Activated T-helper 2 cell treated with anti-CD3 and anti-CD28 coated beads, Interferon-gamma antibody, Interleukin-2, Interleukin-4, amounts not matched to agents 10 μg/mL and 5 μg/mL and 100 μg/mL, durations not matched to agents 14 hours and 24 hours and 36 hours (primary cell): ENCODE measurements at places on chromosomes 5 and 9. TPM values are rescaled to one million over a fixed set of nuclear protein-coding genes. Genes with fewer than 3 reads are reported as not detected.

The LYSMD3 gene
- 13.5 and 13.7 TPM in 2 replicates for total RNA-seq

The PCDHGB2 gene
- 0.85 and 0.91 TPM in 2 replicates for total RNA-seq

The PCDHGA7 gene
- 0.16 and 0.30 TPM in 2 replicates for total RNA-seq

The PPP3R2 gene
- total RNA-seq = not detected in 2 replicates

The RABGAP1 gene
- total RNA-seq = 26.5 and 29.2 TPM in 2 replicates

The PFN3 gene
- total RNA-seq = not detected in 2 replicates

The PLAC8L1 gene
- 0.71 and 0.74 TPM in 2 replicates for total RNA-seq

The KLF9 gene
- total RNA-seq = 13.5 and 13.7 TPM in 2 replicates

The SWI5 gene
- 13.5 and 13.7 TPM in 2 replicates for total RNA-seq

The LVRN gene
- total RNA-seq = 0.07 TPM in 1 of 2 replicates, not detected in the other

The TRAF2 gene
- 59.5 and 60.4 TPM in 2 replicates for total RNA-seq

The SH3TC2 gene
- not detected in 2 replicates for total RNA-seq

The BSPRY gene
- total RNA-seq = 11.1 and 12.5 TPM in 2 replicates
